Spleen (tissue), 13 donors: ENCODE measurements at places on chromosomes 11 and 22. TPM values are rescaled to one million over a fixed set of nuclear protein-coding genes. Genes with fewer than 3 reads are reported as not detected.
A peak's percentile ranks its signal among the peaks of the same experiment; 100 is the strongest.

MRGPRF gene
- 14.0 TPM for total RNA-seq

TESMIN gene
- 8.0 TPM for total RNA-seq

PGM2L1 gene
- total RNA-seq: 5.5 TPM

TMEM121B gene
- 0.77 TPM for total RNA-seq

NPTXR gene
- total RNA-seq: 4.9 TPM

DNA sequence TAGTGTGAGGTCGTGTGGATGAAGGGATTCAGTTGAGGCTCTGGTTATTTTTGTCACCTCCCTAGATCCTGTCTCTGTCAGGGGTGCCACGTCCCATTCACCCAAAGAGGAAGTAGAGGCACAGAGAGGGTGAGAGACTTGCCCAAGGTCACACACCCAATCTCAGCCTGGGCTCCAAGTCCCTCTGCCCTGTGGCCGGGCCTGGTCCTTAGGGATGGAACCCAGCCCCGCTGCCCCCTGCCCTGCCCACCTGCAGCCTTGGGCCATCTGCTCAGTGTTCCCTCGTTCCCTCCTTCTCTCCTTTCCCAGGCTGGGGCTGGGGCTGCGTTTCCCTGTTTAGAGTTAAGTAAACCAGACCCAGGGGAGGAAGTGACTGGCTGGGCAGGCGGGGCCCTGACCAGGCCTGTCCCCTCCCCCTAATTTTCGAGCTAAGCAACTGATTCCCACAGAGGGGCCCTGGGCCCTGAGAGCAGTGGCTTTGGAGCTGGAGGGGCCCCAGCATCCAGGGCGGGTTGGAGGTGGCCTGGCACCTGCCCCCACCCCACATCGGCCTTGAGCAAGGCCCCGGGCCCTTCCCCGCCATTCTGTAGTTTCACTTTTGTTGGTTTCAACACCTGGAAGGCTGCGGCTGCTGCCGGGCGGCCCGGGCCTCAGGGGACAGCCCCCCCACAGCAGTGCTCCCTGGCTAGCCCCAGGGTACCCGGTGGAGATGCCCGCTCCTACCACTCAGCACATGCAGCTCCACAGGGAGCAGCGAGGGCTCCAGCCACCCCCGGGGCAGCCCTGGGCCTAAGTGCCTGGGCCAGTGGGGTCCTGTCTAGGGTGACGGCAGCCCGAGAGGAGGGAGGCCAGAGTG, 1.5 kb downstream of the TCIRG1 start:
- DNase-seq: peak; percentile 93
- peak overlapping the region; percentile 88 for H3K27ac ChIP-seq
- peaks cover 59% of the 10 kb centered on the region for H3K4me1 ChIP-seq
- H3K4me3 ChIP-seq: peak overlapping the region; percentile 94
- no peaks in the 10 kb centered on the region for H3K27me3 ChIP-seq

DNA sequence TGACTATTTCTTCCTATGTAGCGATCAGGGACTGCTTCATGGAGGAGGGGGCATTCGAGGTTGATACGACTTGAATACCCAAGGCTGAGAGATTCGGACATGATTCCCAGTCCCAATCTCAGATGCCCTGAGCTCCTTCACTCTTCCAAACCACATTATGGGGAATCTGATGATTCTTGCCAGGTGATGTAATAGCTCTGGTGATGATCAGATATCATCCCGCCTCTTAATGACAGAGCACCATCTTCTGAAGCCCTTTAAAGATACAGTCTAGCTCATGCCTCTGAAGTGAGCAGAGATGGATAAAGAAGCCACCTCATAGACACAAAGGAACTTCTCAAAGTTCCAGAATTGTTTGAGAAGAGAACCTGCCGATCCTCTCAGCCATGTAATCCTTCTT, 8.9 kb upstream of the CLMP start:
- peaks cover 24% of the 10 kb centered on the region for H3K4me1 ChIP-seq
- H3K27ac ChIP-seq: no peak overlapping the region
- H3K27me3 ChIP-seq: no peaks in the 10 kb centered on the region
- no peaks in the 10 kb centered on the region for H3K36me3 ChIP-seq

GRCh38 chr22:27298332-27298731, 503.2 kb downstream of the MN1 start:
- no peaks in the 10 kb centered on the region for H3K36me3 ChIP-seq
- no peak overlapping the region for H3K4me3 ChIP-seq
- no peak for DNase-seq
- H3K27ac ChIP-seq: no peak overlapping the region
- H3K4me1 ChIP-seq: no peaks in the 10 kb centered on the region

- no peak overlapping the region for H3K4me3 ChIP-seq
- H3K27me3 ChIP-seq: no peaks in the 10 kb centered on the region
- H3K27ac ChIP-seq: no peak overlapping the region
- DNase-seq: peak; percentile 41
- no peaks in the 10 kb centered on the region for H3K36me3 ChIP-seq
Observed at GRCh38 chr22:17281440-17281841, 62.2 kb upstream of the ADA2 start.

DNA sequence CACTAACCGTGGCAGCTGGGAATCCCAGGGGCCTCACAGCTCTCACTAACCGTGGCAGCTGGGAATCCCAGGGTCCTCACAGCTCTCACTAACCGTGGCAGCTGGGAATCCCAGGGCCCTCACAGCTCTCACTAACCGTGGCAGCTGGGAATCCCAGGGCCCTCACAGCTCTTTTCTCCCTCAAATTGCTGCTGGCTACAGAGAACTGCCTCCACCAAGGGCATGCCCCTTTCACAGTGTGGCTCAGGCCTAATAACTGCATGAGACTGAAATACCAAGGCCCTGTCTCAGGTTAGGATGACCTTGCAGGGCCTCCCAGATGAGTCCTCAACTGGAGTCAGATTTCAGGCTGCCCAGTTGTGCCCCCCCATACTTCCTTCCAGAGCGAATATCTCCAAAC, 35.1 kb upstream of the GGTLC2 start:
- no peak for DNase-seq
- H3K4me3 ChIP-seq: no peak overlapping the region
- H3K27me3 ChIP-seq: no peaks in the 10 kb centered on the region
- peaks cover 8% of the 10 kb centered on the region for H3K4me1 ChIP-seq

DNA sequence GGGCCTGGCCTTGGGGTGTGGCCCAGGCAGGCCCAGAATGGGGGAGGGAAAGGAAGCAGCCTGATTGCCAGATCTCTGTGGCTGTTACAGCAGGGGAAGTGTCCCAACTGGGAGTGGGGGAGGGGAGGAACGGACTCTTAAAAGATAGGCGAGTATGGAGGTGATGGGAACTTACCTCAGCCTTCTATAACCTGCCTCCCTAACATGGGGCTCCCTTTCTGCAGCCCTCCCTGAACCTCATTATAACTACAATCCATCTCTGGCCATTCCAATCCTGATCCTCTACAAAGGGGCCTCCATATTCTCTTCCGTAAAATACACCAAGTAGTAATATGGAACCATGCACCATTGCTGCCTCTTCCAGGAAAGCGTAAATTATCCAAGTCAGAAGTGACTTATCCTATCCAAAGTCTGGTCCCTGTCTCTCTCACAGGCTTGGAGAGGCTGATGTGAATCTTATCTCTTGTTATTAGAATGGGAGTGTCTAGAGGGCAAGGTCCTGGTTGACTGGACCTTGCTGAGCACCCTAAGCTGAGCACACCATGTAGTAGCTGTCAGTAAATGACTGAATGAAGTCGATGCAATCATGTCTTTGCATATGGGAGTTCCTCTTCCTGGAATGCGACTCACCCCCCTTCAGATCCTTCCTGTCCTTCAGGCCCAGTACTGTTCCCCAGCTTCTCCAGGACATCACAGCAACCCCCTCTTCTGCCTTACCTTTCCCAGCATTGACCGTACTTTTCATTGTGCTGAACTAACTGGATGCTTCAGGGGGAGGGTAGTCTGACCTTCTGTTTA, 5.9 kb downstream of the RHOG start:
- H3K27me3 ChIP-seq: no peaks in the 10 kb centered on the region
- peak overlapping the region; percentile 1 for H3K4me3 ChIP-seq
- peak overlapping the region; percentile 98 for H3K27ac ChIP-seq
- peak; percentile 91 for DNase-seq
- peaks cover 100% of the 10 kb centered on the region for H3K4me1 ChIP-seq
- peaks cover 59% of the 10 kb centered on the region for H3K36me3 ChIP-seq

- H3K27me3 ChIP-seq: no peaks in the 10 kb centered on the region
- no peak for DNase-seq
- H3K36me3 ChIP-seq: no peaks in the 10 kb centered on the region
- H3K4me3 ChIP-seq: no peak overlapping the region
- no peaks in the 10 kb centered on the region for H3K4me1 ChIP-seq
Observed at GRCh38 chr11:123549926-123550917, 104.2 kb downstream of the SCN3B start.

GRCh38 chr22:29216873-29217666, 11.4 kb downstream of the EMID1 start:
- peak; percentile 89 for DNase-seq
- peak overlapping the region; percentile 1 for H3K4me3 ChIP-seq
- no peaks in the 10 kb centered on the region for H3K27me3 ChIP-seq

- H3K27ac ChIP-seq: no peak overlapping the region
- H3K4me3 ChIP-seq: no peak overlapping the region
- H3K27me3 ChIP-seq: no peaks in the 10 kb centered on the region
- no peaks in the 10 kb centered on the region for H3K36me3 ChIP-seq
- peaks cover 47% of the 10 kb centered on the region for H3K4me1 ChIP-seq
Observed at GRCh38 chr22:45993841-45994240, 16.9 kb upstream of the WNT7B start.

GRCh38 chr11:107562647-107563208, 2.8 kb downstream of the ALKBH8 start:
- peaks cover 19% of the 10 kb centered on the region for H3K4me1 ChIP-seq
- no peak overlapping the region for H3K27ac ChIP-seq
- H3K27me3 ChIP-seq: no peaks in the 10 kb centered on the region
- H3K4me3 ChIP-seq: no peak overlapping the region
- H3K36me3 ChIP-seq: peaks cover 23% of the 10 kb centered on the region

DNA sequence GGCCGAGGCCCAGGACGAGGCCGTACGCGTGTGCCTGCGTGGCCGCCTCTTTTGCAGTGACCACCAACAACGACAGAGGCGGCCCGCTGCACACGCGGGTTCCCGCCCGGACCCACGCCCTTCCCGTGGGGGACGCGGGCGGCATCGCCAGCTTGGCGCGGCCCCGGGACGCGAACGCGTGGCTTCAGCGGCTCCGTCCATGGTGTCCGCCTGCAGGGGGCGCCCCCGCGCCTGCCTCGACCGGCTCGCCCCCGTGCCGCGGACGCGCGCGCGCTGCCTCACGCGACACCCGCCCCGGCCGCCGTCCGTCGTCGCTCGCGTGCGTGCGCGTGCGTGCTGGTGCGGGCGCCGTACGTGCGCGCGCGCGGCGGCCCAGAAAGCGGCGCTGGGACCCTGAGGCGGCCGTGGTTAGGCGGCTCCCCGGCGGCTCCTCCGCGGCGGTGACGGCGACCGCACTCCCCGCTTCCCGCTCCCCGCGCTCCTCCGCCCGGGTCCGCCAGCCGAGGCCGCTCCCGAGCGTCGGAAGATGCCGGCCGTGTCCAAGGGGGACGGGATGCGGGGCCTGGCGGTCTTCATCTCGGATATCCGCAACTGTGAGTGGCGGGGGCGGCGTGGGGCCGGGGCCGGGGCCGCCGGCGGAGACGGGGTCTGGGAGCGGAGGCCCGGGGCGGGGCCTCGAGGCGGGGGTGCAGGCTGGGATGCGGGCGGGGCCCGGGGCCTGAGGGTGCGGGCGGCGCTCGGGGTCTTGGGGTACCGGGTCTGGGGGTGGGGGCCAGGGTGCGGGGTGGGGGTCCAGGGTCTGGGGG, at the start of gene AP2A2:
AP2A2 (plus strand) TSS at position 375 of the 806 bp plus-strand sequence; CDS start at position 527, 152 bp downstream.
- H3K27me3 ChIP-seq: no peaks in the 10 kb centered on the region
- DNase-seq: peak; percentile 97
- peak within 1 kb of the TSS; percentile 95 for H3K27ac ChIP-seq
- peaks cover 8% of the 10 kb centered on the region for H3K36me3 ChIP-seq
- peak within 1 kb of the TSS; percentile 54 for H3K4me3 ChIP-seq
